Mammary epithelial cell (primary cell): ENCODE measurements at places on chromosomes 2 and 18. TPM values are rescaled to one million over a fixed set of nuclear protein-coding genes. Genes with fewer than 3 reads are reported as not detected.

The SOWAHC gene
- polyA plus RNA-seq = 12.6 TPM

The SH3RF3 gene
- 0.20 TPM for polyA plus RNA-seq

The MYCN gene
- polyA plus RNA-seq = not detected

The ENOSF1 gene
- polyA plus RNA-seq = 16.4 TPM

The KCNIP3 gene
- polyA plus RNA-seq = 5.4 TPM

The INSIG2 gene
- 17.6 TPM for polyA plus RNA-seq

The IL1R1 gene
- polyA plus RNA-seq = 6.9 TPM

The ANO7 gene
- polyA plus RNA-seq = 1.5 TPM

The PROKR1 gene
- polyA plus RNA-seq = 0.01 TPM

The AGXT gene
- not detected for polyA plus RNA-seq

The KCNE4 gene
- 0.25 TPM for polyA plus RNA-seq

The NEUROD1 gene
- not detected for polyA plus RNA-seq

The KYNU gene
- 1.4 TPM for polyA plus RNA-seq

The HOXD9 gene
- polyA plus RNA-seq = not detected

The GPR155 gene
- 2.2 TPM for polyA plus RNA-seq

The PTPRN gene
- 0.07 TPM for polyA plus RNA-seq

The DSG3 gene
- polyA plus RNA-seq = 130 TPM

The CCDC102B gene
- 0.10 TPM for polyA plus RNA-seq

The MC2R gene
- not detected for polyA plus RNA-seq

The GULP1 gene
- polyA plus RNA-seq = 11.0 TPM

The ZBTB7C gene
- polyA plus RNA-seq = 2.4 TPM

The ALS2 gene
- 15.1 TPM for polyA plus RNA-seq

The NAB1 gene
- polyA plus RNA-seq = 16.0 TPM

The DSG4 gene
- 0.15 TPM for polyA plus RNA-seq

The IL1R2 gene
- 6.9 TPM for polyA plus RNA-seq

The REG3A gene
- polyA plus RNA-seq = not detected

The RBKS gene
- 1.9 TPM for polyA plus RNA-seq

The RBMS1 gene
- 60.1 TPM for polyA plus RNA-seq

The ERCC3 gene
- polyA plus RNA-seq = 43.8 TPM

The SLC25A52 gene
- not detected for polyA plus RNA-seq

The PLEKHH2 gene
- 0.94 TPM for polyA plus RNA-seq

The ACVR1C gene
- 0.09 TPM for polyA plus RNA-seq

The CHST9 gene
- not detected for polyA plus RNA-seq

The BMP10 gene
- polyA plus RNA-seq = not detected

The MERTK gene
- polyA plus RNA-seq = 0.05 TPM

The VIL1 gene
- polyA plus RNA-seq = 0.01 TPM

The COL3A1 gene
- polyA plus RNA-seq = 0.03 TPM

The CAVIN2 gene
- polyA plus RNA-seq = 20.7 TPM

The DHRS9 gene
- polyA plus RNA-seq = 0.36 TPM

The NR4A2 gene
- 0.26 TPM for polyA plus RNA-seq

The GIGYF2 gene
- 22.4 TPM for polyA plus RNA-seq

The SERPINB11 gene
- not detected for polyA plus RNA-seq

The KCNS3 gene
- 3.8 TPM for polyA plus RNA-seq

The ALK gene
- polyA plus RNA-seq = not detected
